ENCODE measurements at places on chromosomes 5 and 9.

GRCh38 chr5:79938468-79938867 is 52.6 kb downstream of the MTX3 start:
- DNase-seq, result no peak

DNA sequence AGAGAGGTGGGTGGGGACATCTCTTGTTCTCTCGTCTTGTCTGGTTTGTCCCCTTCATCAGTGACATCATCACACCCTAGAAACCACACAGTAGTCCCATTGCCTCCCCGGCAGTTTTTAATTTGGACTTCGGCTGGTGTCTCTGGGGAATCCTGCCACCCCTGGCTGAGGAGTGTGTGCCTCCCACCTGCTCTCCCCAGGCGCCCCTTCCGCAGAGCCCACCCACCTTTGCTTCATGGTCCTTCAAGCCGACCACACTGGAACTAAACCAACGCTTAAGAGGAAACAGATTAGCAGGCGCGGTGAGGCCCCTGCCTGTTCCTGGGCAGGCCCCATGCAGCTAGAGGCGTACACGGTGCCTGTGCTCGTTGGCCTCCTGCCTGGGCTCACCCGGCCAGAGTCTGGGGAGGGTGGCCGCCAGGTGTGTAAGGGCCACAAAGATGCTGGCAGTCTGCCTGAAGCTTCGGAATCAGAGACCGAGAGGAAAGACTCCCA is 107.6 kb upstream of the SPRY4 start:
- DNase-seq, result no peak

DNA sequence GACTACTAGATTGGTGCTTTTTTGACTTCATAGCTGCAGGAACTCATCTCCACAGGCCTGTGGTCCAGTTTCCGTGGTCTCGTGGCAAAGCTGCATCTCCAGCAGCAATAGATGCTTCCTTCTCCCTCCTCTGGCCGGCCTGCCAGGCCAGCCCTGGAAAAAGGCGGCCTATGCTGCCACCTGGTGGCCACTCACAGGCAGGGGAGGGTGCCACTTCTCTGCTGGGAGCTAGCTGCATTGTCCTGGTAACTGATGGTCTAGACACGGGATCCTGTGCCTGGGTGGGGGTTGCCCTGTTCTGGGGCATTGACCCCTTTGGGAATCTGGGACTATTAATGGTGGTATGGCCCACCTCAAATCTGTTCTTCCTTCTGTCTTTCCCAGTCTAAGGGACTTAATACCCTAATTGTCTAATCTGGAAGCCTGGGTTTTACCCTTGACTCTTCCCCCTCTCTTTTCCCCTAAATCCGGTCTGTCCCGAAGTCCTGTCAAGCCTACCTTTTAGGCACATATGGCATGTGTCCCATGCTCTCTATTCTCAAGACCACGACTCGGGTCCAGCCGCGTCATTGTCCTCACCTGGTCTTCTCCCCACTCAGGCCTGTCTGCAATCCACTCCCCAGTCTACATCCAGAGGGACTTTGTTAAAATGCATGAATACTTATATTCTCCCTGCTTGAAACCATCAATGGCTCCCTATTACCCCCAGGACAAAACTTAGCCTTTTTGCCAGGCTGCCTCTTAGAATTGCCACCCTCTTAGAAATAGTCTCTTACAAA is 20.1 kb upstream of the PTGS1 start:
- DNase-seq, result peak; percentile 35

DNA sequence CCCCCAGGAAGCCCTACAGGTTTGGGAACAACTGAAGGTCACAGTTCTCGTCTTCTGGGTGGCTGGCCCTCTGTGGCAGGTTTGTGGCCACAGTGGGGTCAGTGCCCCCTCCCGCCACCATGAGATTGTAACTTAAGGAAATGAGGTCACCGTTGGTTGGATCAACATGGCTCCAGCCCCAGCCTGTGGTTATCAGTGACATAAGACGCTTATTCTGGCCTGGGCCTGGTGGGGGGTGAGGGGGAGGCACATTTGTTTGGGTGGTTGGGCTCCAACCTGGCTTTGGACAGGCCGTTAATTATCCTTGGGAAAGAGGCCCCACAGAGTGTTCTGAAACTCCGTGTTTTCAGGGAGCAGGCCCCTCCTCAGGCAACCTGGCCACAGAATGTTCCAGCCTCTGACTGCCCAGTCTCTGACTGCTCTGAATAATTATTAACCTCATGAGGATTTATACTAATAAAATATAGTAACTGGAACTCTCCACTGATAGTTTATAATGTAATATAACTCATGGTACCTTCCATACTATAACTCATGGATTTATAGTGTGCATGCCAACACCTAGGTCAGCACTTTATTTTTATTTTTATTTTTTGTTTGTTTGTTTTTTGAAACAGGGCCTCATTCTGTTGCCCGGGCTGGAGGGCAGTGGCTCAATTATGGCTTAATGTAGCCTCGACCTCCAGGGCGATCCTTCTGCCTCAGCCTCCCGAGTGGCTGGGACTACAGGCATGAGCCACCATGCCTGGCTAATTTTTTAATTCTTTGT is 58.0 kb upstream of the RPL26L1 start:
- DNase-seq, result no peak

DNA sequence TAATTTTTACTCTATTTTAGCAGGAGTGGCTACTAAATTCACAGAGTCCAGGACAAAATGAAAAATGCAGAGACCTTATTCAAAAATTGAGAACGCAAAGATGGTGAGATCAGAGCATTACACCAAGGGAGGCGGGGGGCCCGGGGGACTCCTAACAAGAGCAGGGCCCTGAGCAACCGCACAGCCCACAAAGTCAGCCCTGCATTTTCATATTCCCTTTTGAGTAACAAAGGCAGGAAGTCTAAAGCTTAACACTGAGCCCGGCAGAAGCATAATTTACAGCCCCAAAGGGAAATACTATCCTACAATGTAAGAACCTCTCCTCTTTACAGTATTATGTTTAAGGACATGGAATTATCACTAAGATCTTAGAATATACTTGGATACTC is 69.4 kb downstream of the TLE1 start:
- DNase-seq, result no peak

- no peak for DNase-seq
These were observed 196.0 kb upstream of the PAPPA start for GRCh38 chr9:115957585-115957984.

- no peak for DNase-seq
These were observed 2295.0 kb upstream of the ACO1 start for GRCh38 chr9:30089428-30089827.

DNA sequence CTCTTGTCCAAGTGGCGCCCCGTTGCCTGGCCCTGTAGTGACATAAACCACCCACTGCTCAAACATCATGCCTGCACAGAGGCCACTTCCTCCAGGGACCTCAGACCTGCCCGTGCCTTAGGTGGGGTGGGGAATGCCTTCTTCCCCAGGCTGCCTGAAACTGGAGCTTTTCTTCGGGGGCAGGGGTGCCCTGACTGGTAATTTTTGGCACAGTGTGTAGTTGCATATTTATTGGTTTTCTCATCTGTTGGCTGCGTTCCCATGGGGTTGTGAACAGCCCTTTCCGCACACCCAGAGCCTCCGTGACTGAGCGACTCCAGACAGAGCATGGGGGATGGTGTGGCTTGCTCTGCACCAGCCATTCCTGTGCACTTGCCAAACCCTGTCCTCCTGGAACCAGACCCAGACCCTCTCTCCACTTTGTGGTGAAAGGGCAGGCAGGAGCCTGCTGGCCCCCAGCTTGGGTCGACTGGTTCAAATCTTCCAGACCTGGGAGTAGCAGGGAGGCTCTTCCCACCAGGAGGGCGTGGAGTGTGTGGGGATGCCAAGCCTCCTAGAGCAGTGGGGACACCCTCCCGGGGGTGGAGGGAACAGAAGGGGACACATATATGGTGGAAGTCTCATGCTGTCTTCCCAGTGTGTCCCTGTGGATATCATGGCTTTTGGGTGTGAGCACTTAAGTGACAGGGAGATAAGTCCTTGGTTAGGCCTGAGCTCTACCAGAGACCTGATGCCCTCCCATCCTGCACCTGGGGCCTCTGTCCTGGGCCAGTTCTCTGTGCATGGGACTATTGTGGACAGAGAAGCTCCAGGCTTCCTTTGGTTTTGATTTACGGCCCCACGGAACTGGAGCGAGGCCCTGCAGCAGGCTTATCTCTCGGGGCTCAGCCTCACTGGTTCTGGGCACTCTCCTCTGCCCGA is 39.6 kb downstream of the WNK2 start:
- no peak for DNase-seq

- no peak for DNase-seq
These were observed 3.5 kb upstream of the NEK6 start for GRCh38 chr9:124254261-124254682.

- no peak for DNase-seq
These were observed 3.6 kb downstream of the RPS23 start for GRCh38 chr5:82274343-82275211.

DNA sequence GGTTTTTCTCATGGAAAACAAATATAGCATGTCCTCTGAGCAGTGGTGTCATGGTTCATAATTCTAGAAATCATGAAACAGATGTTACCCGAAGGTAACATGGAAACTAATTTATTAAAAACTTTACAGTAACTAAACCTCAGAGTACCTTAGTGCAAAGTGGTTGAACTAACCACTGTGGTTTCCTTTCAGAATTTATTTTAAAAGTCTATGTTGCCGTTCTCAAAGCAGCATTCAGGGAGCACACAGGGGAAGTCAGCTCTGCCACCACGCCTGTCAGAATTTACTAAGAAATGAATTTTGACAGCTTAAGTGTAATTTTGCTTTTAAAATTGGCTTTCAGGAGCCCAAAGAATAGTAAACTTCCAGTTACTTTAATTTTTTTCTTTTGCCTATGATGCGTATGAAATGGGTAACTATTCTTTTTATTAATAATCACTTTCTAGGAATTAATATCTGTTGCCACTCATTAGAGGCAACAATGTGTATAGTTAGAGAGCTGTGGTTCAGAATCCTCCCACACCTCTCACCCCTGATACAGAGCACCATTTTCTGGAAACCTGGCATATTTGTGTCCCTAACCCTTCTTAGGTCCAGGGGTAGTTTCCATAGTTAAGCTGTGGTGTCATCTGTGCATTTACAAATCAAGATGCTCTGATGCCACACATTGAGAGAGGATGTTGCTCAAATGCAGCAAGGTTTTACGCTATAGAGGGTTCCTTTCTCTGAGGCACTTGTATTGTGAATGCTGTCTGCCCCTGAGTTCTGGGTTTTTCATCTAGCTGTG is 202.6 kb downstream of the ZSWIM6 start:
- no peak for DNase-seq

- DNase-seq, result no peak
These were observed 532.2 kb upstream of the SGCD start for GRCh38 chr5:155794795-155795194.

DNA sequence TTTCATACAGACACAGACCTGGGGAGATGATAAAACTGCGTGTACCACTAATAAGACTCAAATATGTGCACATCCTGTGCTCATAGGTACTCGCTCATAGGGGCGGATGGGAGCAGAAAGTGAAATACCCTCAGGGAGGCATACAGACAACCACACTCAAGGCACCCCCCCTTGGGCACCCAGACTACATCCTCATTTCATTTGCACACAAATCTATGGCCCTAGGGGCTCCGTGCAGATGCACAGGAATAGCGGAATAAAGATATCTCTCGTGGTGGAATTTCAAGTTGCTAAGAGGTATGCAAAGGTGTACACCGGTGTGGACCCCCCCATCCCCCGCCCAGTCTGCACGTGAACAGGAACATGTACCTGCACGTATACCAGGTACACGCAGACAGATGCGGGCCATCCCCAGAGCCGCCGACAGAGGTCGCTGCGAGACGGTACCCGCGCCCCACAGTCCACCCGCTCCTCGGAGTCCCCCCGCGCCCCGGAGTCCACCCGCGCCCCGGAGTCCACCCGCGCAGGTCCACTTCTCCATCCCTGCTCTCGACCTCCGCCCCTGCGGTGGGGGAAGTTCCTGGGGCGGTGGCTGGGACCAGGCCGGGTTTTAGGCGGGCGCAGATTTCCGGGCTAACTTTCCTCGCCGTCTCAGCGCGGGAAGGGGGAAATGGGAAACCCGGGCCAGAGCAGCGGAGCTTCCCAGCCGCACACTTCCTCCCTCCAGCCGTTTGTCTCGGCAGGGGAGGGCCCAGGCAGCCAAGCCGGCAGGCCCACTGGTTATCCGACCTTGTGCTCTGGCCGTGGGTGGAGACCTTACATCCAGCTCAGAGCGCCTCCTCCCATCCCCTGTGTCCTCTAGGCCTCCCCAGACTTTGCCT is 1.0 kb upstream of the IL12B start:
- peak; percentile 69 for DNase-seq

DNA sequence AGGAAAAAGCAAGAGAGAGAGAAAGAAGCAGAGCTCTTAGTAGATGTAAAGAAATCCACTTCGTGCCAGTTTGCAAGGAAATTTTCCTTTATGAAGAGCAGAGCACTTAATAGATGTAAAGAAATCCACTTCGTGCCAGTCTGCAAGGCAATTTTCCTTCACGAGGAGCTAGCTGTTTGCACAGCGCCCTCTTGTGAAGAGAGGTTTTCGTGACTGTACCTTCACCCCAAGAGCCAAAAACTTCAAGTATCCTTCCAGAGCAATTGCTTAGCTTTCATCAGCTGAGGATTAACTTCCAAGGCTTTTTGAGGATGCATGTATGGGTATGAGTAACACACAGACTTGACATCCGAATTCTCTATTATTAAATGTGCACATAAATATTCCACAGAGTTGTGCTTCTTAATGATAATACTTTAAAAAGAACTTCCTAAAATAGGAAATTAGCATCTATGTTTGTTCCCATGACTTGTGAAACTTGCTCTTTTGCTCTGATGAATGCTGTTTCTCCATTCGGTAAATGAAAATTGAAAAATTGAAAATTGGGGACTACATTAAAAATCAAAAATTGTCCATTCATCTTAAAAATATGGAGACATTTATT is 525.6 kb downstream of the PDE4D start:
- no peak for DNase-seq

- no peak for DNase-seq
These were observed 163.6 kb upstream of the SMIM23 start for GRCh38 chr5:171622010-171622409.

DNA sequence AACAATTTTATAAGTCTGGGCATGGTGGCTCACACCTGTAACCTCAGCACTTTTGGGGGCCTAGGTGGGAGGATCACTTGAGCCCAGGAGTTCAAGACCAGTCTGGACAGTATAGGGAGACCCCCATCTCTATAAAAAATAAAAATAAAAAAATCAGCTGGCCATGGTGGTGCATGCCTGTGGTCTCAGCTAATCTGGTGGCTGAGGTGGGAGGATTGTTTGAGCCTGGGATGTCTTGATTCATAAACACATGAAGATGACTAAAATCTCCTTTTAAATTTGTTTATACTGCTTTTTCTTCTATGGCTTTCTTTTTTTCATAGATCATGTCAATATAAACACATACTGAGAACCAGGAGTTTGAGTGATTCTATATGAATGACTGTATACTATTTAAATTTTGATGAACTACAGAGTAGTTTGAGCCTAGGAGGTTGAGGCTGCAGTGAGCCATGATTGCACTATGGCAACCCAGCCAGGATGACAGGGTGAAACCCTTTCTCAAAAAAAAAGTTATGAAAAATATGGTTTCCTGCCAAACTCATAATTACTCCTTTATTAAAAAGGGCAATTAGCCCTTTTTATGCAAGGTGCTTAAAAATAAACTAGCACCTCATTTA is 14.2 kb downstream of the RIC1 start:
- DNase-seq, result no peak

Measured in activated CD8-positive, alpha-beta memory T cell treated with anti-CD3 and anti-CD28 coated beads for 1 hour (primary cell).